ENCODE measurements at places on chromosomes 12 and 14.

DNA sequence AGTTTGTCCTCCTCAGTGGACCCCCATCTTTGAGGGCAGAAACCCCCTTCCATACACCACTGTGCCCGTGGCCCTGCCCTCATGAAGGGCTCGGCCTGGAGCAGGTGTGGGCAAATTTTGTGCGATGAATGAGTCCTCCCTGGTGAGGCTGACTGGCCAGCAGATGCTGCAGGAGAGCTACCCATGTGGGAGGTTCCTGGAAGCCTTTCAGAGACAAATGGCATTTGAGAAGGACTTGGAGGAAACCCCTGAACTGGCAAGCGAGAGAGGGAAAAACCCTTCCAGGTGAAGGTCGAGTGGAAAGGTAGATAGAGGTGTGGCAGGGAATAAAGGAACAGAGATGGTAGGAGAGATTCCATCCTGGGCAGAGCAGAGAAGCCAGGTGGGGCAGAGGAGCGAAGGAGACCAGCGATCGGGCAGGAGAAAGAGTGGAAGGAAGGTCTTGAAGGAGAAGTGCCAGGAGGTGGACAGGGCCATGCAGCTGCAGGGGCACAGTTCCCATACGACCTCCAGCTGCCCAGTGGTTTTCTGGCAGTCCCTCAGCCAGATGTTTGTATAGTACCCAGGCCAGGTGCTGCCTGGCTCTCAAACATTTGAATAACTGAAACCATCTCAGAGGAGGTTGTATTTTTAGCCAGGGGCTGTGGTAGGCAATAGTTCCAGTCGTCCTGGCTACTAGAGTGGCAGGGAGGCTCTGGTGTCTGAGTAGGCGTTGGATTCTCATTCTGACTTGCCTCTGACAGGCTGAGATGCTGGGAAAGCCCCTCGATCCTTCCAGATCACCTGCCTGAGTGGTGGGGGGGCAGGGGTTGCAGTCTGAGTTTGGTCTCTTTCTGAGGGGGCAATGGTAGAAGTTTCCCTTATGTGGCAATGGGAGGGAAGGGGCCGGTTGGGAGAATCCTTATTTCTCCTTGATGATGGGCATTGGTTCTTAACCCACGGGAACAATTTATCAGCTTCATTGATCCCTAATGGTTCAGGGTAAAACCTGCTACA lies 40.1 kb downstream of the FBXL14 start:
- no peak for DNase-seq

GRCh38 chr14:94543449-94544124 lies 17.7 kb upstream of the SERPINA4 start:
- DNase-seq = no peak

- DNase-seq = no peak
Measured at GRCh38 chr12:47876440-47876960, 28.3 kb downstream of the VDR start.

- peak; percentile 1 for DNase-seq
Measured at GRCh38 chr12:114512351-114512750, 106.4 kb upstream of the TBX5 start.

DNA sequence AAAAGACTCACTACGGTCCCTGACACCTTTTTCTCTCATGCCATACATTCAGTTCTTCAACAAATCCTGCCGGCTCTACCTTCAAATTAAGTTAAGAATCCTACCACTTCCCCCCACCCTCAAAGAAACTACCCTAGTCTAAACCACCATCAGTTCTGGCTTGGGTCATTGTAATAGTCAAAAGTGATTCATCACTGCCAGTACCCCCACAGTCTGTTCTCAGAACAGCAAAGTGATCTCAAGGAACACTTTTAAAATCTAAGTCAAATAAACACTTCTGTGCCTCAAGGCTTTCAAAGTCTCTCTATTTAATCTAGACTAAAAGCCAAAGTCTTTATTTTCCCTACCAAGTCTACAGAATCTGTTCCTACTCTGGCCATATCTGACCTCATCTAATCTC lies 12.0 kb upstream of the FAM234B start:
- DNase-seq = no peak

- no peak for DNase-seq
Measured at GRCh38 chr14:58395562-58395811, 243 bp upstream of the TOMM20L start.

DNA sequence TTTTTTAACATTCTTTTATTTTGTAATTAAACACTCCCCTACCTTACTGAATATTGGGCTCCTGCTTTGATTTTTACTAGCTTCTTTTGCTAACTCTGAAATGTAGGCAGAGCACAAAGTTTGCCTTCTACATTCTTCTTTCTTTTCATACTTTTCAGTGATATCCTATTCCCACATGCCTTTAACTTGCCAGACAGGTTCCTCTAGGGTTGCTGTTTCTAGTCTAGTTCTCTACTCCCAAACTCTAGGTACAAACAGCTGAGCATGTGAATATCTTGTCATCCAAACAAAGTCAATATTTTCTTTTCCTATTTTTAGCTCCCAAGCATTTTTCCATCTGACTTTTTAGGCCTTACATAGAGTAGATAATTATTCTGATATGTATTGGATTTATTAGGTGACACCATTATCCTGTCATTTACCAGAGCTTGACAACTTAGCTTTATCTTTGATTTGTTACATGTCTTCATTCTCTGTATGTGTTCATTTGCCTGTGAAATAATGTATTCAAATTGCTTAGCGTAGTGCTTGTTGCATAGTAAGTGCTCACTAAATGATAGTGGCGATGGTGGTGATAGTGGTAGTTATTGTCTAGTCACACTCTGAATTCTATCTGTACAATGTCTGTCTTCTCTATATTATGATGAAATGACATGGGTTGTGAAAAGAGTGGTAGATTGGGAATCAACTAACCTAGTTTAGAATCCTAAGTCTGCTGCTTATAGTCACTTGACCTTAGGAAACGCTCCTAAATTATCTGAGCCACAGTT lies 73.6 kb upstream of the DNM1L start:
- DNase-seq = no peak

GRCh38 chr12:103698752-103699560 lies 111.9 kb downstream of the STAB2 start:
- peak; percentile 5 for DNase-seq

GRCh38 chr12:56193025-56193578 lies 3.8 kb upstream of the SMARCC2 start:
- peak; percentile 97 for DNase-seq

GRCh38 chr14:58737511-58737910 lies 99.7 kb downstream of the DACT1 start:
- no peak for DNase-seq

- DNase-seq = no peak
Measured at GRCh38 chr12:124720004-124720680, 143.5 kb downstream of the SCARB1 start.

- DNase-seq = no peak
Measured at GRCh38 chr14:95651821-95652583, 34.2 kb upstream of the TCL1B start.

- peak; percentile 77 for DNase-seq
Measured at GRCh38 chr14:67420102-67420739, 8.3 kb upstream of the PLEK2 start.

DNA sequence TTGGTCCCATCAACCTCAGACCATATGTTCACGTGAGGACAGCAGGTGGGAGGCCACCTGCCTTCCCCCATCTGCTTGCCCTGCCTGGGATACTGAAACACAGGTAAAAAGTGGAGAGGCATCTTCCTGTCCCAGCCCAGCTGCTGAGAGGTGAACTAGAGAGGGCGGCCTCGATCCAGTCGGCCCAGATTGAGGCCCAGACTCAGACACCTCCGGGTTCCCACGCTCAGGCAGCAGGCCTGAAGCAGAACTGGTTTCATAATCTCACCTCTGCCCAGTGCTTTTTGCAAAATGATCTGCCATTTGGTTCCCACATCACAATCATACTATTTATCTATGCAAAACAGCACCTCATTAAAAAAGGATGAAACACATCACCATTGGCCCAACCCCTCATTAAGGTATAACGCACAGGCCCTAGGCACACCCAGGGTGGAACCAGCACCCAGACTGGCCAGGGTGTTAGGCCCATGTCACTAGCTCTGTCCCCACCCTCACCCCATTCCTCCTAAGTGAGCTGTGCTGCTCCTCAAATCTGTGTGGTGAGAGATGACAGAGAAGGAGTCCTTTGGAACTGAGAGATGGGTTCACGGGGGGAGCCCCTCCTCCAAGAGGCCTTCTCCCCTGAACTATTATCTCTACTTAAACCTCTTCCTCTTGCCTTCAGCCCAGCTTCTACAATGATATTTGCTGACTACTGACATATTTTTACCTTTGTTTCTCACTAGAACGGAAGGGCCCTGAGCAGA lies 81.1 kb downstream of the ZFP36L1 start:
- DNase-seq = no peak

- no peak for DNase-seq
Measured at GRCh38 chr14:90807060-90807459, 9.2 kb downstream of the TTC7B start.

GRCh38 chr12:40034712-40035111 lies 71.2 kb downstream of the SLC2A13 start:
- no peak for DNase-seq

DNA sequence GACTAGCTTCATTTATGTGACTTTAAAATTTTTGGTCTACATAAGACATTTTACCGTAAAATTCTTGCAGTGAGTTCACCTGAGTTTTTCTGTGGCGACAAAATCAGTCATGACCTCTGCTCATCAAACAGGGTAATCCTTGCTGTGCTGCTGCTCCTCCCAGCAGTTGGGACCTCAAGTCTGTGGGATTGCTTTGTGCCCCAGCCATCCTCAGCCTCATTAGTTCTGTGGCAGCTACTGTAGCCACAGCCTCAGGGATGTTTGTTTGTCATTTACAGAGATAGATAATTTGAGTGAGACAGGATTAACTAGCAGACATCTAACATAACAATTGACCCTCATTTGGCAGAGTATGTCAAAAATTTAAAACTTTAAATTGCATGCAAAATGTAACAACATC lies 357.0 kb downstream of the PCNX1 start:
- no peak for DNase-seq

DNA sequence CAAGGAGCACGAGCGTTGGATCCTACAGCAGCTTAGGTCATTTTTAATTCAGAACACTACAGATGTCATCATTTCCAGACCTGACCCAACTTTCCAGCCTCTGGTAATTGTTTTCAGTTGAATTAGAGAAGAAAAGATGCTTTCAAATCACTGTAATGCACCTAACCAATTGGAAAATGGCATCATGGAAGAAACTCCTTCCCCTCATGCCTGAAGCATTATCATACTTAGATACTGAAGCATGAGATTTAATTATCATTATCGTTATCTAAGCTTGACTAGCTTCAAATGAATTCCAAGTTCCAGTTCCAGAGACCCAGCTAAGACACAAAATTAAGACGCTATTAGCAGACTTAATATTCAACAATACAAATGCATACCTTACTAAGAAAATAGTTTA lies 299.3 kb downstream of the TMEM132D start:
- no peak for DNase-seq

DNA sequence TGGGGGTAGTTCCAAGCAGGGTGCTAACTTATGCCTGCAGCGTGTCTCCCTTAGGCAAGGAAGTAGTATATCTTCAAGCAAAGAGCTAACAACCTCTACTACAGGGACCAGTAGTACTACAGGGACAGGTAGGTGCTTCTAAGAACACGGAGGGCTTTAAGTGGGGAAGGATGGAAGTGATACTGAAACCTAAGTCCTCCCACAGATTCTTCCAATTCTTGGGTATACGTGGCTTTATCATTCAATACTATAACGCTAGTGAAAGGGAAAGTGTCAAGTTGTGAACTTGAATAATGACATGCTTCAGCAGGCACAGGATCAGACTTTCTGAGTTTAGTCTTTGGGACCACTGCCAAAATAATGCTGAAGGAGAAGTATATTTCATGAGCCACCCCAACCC lies 241.7 kb downstream of the CEP128 start:
- DNase-seq = no peak

GRCh38 chr14:37610945-37611523 lies 15.6 kb downstream of the TTC6 start:
- DNase-seq = no peak

DNA sequence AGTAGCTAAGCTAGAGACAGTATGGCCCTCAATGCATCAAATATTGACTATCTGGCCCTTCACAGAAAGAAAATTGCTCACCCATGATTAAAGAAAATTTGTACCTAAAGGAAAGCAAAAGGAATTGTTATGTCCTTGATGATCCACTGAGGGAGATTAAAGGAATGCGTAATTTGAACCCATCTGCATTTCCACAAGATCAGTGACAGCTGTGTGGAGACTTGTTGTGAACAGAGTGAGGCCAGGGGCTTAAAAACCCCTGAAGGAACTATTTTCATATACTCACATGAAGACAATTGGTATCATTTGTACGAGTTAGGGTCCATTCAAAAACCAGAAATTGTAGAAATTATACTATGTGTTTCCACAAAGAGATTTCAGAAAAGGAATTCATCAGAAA lies 1908.1 kb upstream of the SEL1L start:
- no peak for DNase-seq

DNA sequence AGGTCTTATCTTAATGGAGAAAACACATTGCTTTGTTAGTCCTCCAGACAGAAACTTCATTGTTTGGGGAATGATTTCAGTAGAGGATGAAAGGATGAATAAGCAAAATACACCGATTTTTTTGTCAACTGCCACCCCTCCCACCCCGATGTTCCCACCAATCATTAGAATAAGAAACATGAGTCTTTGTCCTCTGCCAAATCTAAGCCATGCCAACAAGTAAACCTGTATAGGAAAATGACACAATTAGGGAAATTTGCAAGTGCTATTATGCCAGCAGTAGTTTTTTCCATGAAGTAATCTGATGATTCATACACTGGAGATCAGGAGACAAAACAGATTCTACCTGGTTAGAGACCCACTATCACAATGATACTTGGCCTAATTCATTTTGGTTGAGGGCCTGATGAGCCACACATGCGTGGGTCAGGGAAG lies 35.9 kb downstream of the FLRT2 start:
- no peak for DNase-seq

GRCh38 chr12:490260-490659 lies 30.5 kb downstream of the B4GALNT3 start:
- no peak for DNase-seq

- DNase-seq = peak; percentile 22
Measured at GRCh38 chr14:52741865-52742264, 11.9 kb downstream of the STYX start.

GRCh38 chr12:52614381-52615207 lies 3.8 kb downstream of the KRT73 start:
- DNase-seq = no peak

DNA sequence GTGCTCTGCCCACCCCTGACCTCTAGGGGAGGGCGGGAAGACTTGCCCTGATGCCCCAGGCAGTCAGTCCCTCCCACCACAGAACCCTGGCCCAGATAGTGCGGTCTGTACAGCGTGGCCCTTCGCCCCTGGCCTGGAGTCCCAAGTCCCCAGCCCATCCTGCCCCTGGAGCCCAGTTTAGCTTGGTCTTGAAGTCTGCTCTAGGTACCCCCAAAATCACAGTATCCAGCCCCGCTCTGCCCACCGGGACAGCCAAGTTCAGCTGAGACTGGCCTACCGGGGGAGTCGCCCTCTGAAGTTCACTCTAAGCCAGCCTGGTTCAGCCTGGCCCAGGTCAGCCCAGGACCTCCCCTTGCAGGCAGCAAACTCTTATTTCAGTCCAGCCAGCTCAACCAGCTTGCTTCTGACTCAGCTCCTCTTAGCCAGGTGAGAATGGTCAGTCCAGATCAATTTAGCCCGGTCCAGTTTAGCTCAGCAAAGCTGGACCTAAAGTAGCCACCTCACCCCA lies 75.9 kb downstream of the TMEM121 start:
- DNase-seq = no peak

All from hematopoietic multipotent progenitor cell treated with erythropoietin and hydrocortisone succinate and interleukin-3 and kit ligand, for 6 days (in vitro differentiated cells).